ENCODE measurements at places on chromosomes 2 and 18.

DNA sequence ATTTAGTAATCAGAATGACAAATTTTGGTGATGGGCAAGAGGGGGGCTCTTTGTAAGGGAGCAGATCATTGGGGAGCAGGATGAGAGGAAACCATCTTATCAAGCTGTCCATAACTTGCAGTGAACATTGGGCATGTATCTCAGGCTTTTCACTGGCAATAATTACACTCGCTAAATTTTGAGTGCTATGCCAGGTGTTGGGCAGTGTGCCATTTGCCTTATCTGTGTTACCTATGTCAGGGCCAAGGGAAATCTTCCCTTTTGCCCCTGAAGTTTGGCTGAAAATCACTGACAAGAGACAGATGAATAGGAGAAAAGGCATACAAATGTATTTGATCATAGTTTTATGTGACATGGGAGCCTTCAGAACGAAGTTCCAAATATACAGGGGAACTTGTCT, 39.0 kb downstream of the NOSTRIN start:
- no peak for DNase-seq

DNA sequence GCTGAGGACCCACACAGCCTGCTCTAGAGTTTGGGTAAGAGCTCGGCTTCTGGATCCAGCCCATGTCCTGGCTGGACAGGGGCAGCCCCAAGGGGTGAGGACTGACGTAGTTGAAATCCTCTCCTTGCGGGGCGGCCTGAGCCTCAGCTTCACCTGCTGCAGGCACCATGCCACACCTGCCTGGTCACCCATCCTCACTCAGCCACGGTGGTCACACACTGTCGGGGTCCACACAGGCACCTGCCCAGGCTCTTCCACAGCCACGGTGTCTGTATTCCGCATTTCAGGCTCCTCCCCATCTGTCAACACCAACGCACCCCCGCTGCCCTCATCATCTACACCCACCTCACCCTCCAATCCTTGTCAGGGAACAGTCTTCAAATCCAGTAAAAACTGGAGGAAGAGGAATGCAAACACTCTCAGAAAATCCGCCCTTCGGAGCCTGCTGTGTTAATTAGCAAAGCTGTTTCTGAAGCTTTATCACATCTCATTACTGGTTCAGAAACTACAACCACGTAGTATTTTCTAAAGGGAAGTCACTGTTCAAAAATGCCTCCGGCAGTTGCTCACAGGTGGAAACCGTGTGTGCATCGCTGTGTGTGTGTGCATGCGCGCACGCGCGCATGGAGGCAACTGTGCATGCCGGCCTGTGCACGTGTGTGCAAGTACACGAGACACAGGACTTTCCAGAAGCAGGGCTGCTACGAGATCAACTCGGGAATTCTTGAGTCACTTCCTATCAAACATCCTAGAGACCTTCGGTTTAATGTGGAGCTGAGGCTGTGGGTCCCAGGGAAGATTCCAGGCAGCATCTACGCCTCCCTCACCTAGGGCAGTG, 38.2 kb downstream of the SLC66A2 start:
- DNase-seq = no peak

GRCh38 chr2:101534149-101534611, 59.3 kb upstream of the RFX8 start:
- no peak for DNase-seq

DNA sequence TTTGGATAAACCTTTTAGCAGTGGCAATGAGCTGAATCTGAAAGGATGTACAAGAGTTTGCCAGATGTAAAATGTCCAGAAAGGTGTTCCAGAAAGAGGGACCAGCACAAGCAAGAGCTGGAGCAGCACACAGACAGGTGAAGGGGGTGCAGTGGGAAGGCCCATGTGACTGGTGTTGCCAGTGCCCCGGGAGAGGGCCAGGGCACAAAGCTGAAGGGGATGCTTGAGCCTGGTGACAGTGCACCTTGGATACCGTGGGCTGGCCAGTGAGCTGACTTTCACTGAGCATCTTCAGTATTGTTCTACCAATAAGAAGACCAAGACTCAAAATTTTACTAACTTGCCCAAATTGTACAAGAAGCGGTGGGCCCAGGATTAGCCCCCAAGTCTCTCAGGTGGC, 132.3 kb upstream of the ALPP start:
- no peak for DNase-seq

DNA sequence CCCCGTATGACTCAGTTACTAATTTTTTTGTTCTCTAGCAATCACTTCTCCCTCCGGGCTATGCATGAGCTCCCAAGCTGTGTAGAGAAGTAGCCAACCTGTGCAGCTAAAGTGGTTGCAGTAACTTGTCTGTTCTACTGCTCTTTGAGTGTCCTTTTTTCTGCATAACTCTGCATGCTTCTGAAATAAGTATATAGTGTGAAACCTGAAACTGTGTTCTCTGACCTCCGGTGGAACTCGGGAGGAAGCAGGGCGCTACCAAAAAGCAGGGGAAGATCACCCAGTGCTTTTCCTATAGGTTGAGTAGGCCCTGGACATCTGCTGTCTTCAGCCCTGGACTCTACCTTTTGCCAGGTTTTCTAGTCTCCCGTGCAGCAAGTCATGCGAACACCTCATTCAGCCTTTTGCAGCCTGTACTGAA, 47.8 kb downstream of the PHLPP1 start:
- peak; percentile 60 for DNase-seq

DNA sequence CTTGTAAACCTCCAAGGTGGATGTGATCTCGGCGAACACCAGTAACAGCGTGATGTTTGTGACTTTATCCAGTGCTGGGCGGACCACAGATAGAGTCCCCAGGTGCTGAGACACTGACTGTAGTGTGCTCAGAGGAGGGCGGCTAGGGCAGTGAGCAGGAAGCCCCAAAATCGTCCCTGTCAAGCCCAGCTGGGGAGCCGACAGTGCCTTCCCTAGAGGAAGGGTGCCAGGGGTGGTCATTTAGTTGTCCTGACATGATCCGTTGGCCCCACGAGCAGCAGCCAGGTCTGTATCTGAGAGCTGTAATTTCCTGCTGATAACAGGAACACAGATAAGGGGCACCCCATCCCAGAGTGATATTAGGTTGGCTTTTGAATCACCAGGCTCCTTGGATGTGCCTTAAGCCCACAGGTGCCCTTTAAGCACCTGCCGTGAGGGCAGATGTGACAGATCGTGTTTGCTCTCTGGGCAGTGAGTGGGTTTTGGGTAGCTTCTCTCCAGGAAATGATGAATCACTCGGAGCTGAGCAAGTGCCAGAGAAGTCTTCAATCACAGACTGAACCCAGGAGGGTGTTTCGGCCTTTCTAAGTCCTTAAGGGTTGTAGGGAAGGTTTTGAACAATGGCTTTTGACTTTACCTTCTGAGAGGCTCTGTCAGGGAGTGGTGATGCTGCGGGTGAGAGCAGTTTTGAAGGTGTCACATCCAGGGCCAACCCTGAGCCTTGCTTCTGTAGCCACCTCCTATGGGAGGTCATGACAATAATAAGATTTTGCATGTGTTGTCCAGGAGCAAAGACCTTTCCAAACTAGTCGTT, 7.7 kb downstream of the LPIN1 start:
- peak; percentile 69 for DNase-seq

DNA sequence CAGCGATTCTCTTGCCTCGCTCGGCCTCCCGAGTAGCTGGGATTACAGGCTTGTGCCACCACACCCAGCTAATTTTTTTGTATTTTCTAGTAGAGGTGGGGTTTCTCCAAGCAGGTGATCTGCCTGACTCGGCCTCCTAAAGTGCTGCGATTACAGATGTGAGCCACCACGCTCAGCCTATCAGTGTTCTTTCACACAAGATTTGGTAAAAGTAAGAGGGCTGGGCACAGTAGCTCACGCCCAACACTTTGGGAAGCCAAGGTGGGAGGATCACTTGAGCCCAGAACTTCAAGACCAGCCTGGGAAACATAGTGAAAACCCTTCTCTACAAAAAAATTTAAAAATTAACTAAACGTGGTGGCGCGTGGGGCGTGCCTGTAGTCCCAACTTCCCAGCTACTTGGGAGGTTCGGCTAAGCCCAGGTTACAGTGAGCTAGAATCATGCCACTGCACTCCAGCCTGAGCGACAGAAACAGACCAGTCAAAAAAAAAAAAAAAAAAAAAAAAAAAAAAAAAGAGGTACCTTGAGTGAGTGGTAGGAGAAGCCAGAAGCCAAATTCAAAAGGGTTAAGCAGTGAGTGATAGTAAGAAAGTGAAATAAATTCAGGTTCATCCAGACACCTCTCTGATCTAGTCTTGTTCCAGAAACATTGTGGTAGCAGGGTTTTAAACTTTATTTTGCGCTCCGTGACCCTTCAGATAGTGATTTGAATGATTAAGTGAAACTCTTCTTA, 981 bp downstream of the MRPL53 start:
- no peak for DNase-seq
